ENCODE measurements at places on chromosomes 16 and 17.

DNA sequence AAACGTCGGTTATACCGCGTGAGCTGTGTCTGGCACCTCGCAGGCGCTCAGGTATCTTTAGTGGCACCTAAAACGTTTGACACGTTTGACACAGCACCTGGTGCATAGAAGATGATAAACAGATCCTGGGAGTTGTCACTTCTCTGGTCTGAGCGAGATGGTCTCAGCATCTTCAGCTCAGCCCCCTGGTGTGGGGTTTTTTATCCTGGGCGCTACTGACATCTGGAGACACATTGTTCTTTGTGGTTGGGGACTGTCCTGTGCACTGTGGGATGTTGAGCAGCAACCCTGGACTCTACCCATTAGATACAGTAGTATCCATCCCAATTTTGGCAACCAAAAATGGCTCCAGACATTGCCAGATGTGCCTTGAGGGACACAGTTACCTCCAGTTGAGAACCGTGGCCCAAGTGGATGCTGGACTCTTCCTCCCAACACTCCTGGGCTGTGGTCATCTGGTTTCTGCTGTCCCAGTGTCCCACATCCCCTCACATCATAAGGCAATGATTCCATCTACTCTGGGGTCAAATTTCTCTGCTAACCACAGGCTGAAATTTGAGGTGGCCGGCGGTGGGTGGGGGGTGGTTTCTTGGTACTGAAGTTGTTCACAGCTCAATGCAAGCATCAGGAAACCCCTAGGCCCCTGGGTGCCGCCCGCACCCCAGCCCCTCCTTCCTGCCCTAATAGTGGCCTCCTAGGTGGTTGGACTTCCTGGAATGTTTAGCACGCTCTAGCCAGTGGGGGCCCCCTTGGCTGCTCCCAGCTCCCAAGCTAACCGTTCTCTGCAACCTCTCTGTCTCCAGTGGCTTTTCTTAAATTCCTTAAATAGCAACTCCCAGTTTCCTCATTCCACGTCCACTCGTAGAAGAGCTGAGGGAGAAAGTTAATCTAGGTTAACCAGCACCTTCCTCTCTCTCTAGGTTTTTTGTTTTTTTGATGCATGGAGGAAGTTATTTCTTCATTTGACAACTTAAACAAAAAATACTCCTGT, 124.8 kb downstream of the ABCC1 start:
- DNase-seq = no peak

DNA sequence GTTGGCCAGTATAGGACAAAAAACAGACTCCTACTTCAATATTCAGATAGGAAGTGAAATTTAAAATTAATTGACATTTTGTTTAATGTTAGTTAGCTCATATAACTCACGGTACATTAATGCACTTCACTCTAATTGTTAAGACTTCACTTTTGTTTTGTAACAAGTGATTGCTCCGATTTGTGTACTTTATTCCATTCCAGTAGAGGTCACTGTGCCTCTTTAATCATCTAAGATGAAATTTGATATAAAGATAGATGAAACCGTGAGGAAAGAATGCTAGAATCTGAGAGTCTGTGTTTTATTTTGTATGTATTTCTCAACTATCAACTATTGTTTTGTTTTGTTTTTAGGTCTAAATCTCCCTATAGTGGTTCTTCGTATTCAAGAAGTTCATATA, 29.0 kb downstream of the RBBP6 start:
- DNase-seq = no peak

GRCh38 chr16:82034981-82035612, at the start of gene HSD17B2:
TSS of gene HSD17B2 (plus strand) at chr16:82035253. CDS start at chr16:82035425, 172 bp downstream.
- no peak for DNase-seq

GRCh38 chr17:79005063-79005861, 4.3 kb downstream of the CANT1 start:
- DNase-seq = no peak

DNA sequence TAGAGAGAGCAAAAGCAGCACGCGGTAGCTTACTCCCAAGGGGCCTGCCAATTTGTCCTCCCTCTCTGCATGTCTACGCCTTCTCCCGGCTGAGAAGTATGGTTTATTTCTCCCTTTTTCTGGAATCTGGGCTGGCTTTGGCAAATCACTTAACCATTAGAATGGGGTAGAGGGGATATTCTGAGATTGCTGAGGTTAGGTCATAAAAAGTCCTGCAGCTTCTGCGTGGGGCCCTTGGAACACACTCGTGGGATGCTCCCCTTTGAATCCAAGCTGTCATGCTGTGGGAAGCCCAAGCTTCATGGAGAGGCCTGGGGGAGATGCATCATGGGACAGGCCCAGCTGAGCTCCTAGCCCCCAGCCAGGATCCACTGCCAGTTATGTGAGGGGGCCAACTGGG, 403.6 kb upstream of the MAF start:
- DNase-seq = no peak

DNA sequence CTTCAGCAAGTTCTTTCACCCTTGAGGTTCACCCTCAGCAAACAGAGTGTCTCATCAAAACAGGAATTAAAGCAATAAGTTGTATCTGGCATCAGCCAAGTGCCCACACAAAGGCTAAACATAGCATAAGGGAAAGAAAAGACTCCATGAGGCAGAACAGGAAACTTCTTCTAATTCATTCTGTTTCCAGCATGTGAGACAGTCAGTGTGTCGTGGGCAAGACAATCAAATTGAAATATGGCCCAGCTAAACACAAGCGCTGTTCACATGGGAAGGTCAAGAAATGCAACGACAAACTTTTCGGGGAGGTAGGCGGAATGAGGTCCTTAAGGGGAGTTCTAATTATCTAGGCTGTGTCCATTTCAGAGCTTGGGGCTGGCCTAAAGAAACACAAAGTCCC, 393.4 kb downstream of the HAPSTR1 start:
- DNase-seq = no peak

DNA sequence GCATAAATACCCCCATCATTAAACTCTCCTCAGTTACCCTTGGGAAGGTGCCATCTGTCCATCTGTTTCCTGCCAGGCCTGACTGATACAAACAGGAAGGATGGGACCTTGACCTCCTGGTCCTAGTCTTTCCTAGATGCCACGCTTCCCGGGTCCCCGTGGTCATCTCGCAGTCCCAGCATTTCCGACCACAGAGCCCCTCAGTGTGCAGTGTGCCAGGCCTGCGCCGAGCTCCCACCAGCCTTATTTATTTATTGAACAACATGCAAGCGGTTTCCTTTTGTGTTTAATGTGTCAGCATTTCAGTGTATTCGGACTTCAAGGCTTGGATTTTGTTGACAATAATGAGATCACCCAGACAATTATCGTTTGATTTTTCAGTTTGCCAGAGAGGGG, 45.6 kb upstream of the NKD1 start:
- no peak for DNase-seq

- peak; percentile 37 for DNase-seq
Observed at GRCh38 chr16:85536073-85536410, 77.1 kb upstream of the GSE1 start.

DNA sequence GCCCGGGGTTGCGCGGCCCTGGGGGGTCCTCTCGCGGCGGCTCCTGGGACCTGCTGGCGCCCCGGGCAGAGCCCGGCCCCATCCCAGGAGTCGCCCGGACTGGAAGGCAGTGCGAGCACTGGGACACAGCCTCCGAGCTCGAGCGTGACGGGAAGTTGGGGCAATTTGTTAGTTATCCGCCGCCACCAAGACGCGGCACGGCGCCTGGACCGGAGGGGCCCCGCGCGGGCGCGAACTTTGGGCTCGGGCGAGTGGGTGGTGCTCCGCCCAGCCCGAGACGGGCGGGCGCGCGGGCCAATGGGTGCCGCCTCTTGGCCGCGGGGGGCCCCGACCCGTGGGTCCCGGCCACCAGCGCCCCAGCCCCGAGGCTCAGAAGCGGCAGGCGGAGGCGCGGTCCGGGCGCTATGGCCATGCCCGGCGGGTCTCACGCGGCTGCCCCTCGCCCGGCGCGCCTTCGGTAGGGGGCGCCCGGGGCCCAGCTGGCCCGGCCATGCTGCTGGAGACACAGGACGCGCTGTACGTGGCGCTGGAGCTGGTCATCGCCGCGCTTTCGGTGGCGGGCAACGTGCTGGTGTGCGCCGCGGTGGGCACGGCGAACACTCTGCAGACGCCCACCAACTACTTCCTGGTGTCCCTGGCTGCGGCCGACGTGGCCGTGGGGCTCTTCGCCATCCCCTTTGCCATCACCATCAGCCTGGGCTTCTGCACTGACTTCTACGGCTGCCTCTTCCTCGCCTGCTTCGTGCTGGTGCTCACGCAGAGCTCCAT, at the start of gene ADORA2B:
ADORA2B (plus strand) TSS at position 372 of the 768 bp plus-strand sequence; CDS start at position 491, 119 bp downstream.
- peak; percentile 21 for DNase-seq

GRCh38 chr17:76039121-76039520, 12.0 kb upstream of the EVPL start:
- no peak for DNase-seq

GRCh38 chr17:82947051-82947991, 107.5 kb upstream of the ZNF750 start:
- DNase-seq = no peak

GRCh38 chr16:30948667-30949649, at the start of gene ORAI3:
TSS of gene ORAI3 (plus strand) at chr16:30949068. CDS start at chr16:30949290, 222 bp downstream.
- peak; percentile 65 for DNase-seq
